NCI-H748 treated with DMSO at 0.1 percent for 48 hours (cell line): ENCODE measurements at places on chromosomes 6 and 20.

DNA sequence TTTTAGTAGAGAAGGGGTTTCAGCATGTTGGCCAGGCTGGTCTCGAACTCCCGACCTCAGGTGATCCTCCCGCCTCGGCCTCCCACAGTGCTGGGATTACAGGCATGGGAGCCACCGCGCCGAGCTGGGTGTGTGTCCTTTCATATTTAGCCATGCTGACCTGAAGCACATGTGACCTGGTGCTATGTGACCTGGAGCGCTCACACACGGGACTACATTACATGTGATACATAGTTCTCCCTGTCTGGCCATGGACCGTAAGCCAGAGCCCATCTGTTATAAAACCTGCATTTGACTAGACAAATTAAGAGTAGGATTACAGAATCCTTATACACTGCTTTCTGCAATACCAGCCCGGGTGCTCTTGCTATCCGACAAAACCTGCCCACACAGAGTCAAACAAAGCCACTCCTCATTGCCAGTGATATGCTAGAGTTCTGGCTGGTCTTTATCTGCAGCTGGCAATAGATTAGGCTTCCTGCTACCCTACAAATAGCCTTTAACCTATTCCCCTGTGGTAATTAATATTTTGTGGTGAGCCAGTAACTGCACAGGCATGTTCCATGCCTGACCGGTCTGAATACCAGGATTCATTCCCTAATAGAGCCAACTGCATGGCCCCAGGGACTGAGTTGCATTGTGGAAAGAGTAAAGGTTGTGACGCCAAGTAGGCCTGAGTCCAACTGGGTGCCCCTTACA, 26.3 kb upstream of the FAM50B start:
- no peak for DNase-seq

DNA sequence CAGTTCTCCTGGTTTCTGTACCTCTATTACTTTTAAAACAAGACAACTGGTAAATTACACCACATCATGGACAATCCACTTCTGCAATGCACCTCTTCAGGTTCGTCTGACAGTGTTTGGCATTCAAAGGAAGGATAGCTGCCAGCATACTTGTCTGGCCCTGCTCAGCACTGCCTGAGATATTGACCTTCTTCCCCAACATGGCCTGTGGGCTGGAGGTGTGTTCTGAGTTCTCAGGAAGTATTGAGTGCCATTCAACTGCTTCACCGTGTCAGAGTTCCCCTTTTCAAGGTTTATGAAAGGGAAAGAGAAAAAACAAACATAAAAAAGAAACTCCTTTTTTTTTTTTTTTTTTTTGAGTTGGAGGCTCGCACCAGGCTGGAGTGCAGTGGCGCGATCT, 267.9 kb upstream of the SASH1 start:
- DNase-seq, result no peak

DNA sequence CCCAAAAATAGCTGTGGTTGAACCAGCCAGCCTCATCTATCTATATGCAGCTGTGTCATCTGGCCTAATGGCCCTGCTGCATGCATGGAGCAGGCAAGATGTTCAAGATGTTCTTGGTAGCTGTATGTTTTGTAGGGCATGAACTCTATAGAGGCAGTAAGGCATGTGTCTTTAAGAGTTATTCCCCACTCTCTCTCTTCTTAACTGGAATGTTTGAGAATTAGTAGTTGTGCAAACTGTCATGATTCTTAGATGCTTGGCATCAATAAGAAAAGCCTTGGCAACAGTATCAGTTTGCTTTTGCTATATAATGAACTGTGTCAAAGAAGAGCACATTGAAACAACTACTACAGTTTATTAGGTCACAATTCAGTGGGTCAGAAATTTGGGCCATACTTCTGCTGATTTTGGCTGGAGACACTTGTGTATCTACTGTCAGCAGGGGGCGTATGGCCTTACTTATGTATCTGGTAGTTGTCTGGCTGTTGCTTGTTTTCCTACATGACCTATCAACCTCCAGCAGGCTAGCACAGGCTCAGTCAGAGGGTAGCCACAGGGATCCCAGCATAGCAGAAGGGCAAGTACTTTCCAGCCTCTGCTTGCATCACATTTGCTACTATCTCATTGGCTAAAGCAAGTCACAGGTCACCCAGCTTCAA, 56.1 kb upstream of the LAMP5 start:
- DNase-seq, result no peak

DNA sequence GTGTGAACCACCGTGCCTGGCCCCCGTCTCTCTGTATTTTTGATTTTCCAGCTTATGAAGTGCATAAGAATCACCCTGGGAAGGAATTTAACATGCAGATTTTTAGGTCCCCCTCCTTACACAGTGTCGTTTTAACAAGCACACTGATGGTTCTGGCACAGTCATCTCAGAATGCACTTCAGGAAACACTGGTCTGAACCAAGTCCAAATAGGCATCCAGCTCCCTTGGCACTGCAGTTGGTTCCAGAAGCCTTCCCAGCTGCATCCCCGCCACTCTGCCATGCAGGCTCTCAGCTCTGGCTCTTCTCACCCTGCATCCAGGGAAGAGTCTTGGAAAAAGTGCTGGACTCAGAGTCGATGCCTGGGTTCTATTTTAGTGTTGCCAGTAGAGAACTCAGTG, 20.1 kb downstream of the RIPOR2 start:
- DNase-seq, result no peak

DNA sequence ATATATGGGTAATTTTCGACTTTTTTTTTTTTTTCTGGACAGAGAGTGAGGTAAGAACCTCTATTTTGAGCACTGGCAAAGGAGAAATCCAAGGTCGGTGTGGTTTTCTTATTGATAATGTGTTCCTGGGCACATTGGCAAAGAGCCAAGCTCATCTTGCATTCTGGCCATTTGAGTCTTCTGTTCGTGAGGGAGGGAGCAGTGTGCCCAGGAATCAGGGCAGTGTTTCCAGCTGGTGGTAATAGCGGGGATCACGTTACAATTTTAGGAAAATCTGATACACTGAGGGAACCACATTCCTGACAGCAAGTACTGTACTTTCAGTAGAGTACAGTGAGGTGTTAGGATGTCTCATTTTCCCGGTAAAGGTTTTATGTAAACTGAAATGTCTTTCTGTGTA, 442.3 kb upstream of the MAP3K7 start:
- peak; percentile 65 for DNase-seq

- DNase-seq, result no peak
Measured at GRCh38 chr6:68502946-68503345, 132.1 kb upstream of the ADGRB3 start.
